ENCODE measurements at places on chromosomes 3 and 15.

DNA sequence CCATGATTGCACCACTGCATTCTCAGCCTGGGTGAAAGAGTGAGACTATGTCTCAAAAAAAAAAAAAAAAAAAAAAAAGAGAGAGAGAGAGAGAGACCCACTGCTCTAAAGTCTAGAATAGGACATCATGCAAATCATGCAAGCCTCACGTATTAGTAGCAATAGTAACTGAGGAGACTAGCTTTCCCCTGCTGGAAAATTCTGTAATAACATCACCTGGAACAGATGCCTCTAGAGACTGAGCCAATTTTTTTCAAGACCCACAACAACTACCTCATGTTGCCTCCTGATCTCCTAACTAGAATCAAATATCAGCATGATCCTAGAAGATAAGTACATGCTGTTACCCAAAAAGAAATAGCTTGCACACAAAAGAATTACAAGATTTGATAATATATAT lies 461.9 kb downstream of the AGBL1 start:
- no peak for DNase-seq

DNA sequence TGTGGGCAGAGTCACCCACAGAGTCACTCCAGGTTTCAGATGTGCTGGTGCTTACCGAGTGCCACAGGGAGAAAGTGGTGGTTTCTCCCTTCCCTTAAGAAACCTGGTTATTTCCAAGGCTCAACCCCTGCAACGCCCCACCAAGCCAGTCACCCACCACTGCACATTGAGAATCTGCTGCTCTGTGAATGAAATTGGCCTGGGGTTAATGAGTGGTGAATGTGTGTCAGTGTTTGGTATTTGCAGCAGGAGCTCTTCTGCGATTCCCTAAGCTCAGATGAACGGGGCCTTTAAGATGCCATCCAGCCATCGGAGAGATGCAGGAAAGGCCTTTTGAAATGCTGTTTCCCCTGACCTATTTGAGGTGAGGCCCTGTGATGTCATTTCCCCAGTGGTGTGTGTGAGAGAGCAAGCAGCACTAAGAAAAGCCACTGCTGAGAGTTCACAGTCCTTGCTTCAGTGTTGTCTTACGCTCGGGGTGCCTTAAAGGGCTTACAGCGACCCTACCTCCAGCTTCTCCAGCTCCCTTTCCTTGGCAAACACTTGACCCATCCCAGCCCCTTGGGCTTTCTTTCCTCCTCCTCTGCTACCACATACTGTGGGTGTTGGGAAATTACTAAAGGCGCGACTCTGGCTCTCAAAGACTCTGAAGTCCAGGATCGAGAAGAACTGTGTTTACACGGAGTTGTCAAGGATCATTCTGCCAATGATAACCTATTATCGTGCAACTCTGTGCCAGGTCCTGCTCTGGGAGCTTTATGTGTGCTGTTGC lies 68.9 kb downstream of the SMAD3 start:
- DNase-seq, result no peak

GRCh38 chr15:42072141-42072685 lies 22.1 kb downstream of the PLA2G4D start:
- no peak for DNase-seq

DNA sequence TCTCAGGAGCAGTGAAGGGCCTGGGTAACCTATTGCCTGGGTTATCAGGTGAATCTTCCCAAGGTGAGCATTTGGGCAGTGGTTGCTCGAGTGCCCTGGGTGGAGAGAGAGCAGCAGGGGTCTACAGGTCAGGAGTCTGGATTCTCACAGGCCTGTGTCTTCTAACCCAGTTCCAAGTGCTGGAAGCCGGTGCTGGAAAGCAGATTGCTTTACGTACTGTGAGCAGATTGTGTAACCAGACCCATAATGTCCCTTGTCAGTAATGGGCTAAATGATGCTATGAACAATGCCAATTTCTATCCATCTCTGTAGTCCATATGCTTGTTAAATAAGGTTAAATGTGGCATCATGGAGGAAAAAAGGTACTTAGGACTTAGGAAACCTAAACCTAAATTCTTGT lies 106.5 kb downstream of the TPRG1 start:
- DNase-seq, result no peak

GRCh38 chr3:113659996-113660395 lies 36.4 kb downstream of the USF3 start:
- DNase-seq, result no peak

DNA sequence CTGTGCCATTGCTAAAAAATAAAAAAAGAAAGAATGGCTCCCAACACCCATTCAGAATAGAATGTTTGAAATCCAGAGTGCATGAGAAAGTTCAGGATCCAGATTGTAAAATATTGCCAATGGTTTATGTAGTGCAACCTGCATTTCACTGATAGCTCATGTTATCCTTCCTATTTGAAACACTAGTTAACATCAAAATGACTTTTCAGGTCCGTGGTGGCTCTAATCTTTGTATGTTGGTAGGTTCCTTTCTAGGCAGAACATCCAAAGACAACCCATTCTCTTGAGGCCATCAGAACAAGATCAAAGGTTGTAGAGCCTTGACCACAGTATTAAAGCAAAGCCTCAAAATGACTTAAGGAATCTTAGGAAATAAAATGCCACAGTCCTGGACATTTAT lies 51.0 kb downstream of the PLCL2 start:
- DNase-seq, result no peak

GRCh38 chr3:133278260-133279043 lies 121.4 kb upstream of the BFSP2 start:
- DNase-seq, result no peak

DNA sequence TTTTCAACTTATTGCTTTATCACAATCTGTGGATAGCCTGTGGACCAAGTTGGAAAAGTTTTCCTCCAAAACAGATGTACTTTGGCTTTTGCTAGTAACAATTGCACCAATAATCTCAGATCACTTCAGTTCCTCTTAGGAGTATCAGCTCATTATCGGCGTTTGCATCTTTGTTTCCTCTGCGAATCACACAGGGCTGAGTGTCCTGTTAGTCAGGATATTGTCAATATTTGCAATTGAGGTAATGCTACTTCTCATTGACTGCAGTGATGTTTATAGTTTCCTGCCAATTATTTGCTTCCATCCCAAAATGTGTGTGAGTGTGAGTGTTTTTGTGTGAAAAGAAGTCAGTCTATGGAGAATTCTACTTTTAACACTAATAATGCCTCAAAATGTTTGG lies 545.0 kb downstream of the SI start:
- DNase-seq, result no peak

- DNase-seq, result no peak
Observed at GRCh38 chr3:31942446-31942845, 38.6 kb downstream of the OSBPL10 start.

DNA sequence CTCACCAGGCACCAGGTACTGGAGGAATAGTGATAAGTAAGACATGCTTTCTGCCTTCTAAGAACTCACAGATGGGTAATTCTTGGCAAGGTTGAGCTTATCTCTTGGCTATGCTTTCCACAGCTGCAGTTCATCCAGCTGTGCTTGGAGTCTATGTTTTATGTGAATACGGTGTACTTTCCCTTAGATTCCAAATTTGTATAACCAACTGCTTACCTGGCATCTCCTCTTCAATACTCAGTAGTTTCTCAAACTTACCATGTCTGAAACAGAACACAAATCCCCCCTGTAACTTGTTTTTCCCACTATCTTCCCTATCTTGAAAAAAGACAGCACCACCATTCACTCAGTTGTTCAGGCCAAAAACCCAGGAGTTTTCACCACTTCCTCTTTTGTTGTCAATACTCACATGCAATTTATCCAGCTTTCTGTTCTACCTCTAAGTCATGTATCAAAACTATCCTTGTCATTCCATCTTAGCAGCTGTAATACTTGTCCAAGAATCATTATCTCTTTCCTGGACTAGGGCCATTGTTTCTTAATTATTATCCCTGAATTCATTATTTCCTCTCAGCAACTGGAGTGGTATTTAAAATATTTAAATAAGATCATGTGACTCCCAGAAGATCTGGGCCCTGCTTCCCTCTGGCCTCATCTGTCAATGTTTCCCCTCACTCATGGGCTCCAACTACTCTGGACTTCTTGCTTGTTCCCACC lies 32.6 kb downstream of the COL6A5 start:
- no peak for DNase-seq

GRCh38 chr3:53102601-53103147 lies 27.6 kb downstream of the RFT1 start:
- DNase-seq, result no peak

DNA sequence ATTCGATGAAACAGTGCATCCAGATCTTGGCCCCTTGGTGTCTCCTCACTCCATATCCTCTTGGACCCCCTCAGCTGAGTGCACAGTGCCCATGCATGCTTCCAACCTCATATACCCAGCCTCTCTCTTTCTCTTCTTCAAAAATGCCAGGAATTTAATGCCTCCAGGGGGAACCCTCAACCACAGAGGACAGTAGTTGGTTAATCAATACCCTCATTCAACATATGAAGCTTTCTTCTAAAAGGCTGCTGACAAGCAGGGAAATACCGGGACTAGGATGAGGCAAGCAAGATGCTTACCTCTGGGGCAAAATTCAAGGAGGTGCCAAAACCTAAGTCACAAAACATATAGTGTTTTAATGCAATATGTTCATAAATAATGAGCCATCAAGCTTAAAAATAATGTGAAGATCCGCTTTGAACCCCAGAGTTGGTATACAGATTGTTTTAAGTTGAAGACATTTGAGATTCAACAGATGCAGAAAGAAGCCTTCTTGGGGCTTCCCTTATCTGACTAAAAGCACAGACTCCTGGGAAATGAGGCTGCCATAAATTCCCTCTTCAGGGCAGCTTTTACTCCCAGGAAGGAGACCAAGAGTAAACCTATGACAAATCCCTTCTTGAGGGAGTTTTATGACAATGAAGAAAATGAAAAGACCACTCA lies 48.2 kb upstream of the FHIT start:
- no peak for DNase-seq

- no peak for DNase-seq
Observed at GRCh38 chr15:35888815-35889214, 342.9 kb upstream of the DPH6 start.

DNA sequence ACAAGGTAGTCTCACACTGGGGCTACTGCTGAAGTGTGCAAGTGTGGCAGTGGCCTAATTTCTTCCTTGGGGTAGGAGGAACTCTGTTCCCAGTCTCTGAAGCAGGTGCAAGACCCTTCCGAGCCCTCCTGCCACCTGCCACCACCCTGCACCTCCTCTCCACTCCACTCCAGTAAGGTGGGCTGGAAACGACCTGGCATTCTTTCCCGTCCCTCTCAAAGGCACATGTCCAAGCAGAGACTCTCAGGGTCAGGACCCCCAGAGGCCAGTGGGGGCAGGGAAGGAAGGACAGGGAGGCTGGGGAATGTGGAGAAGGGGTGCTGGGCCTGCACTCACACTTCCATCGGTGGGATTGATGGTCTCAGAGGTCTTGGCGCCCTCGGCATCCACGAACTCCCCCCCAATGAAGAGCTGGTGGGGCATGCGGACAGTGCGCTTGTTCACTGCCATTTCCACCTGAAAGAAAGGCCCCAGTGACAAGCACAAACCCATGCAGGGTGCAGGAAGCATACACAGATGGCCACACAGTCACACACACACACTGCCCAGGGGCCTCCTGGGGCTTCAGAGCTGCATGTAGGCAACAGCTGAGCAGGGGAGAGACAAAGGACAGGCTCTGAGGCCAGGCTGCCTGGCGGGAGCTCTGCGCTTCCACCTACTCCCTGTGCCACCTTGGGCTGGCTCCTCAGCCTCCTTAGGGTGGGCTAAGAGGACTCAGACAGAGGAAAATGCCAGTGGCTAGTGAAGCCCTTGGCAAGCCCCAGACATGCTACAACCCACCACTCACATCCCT lies 43.8 kb downstream of the ALDH1L1 start:
- peak; percentile 5 for DNase-seq

DNA sequence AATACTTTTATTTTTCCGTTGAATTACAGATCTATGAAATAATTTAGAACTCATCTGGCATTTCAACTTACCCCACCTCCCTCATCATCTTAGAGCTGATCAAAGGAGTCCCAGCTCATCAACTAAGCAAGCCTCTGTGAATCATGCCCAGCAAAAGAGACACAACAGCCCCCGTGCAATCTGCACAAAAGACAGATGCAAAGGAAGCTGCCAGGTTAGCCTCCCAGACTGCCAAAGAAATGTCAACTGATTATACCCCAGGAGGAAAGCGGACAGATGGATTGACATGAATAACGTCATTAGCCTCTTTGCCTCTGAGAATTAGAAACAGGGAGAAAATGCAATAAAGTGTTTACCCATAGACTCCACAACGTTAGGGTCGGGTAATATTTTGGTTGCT lies 75.0 kb downstream of the GABRB3 start:
- no peak for DNase-seq

GRCh38 chr3:22632536-22632935 lies 570.6 kb upstream of the UBE2E2 start:
- no peak for DNase-seq

DNA sequence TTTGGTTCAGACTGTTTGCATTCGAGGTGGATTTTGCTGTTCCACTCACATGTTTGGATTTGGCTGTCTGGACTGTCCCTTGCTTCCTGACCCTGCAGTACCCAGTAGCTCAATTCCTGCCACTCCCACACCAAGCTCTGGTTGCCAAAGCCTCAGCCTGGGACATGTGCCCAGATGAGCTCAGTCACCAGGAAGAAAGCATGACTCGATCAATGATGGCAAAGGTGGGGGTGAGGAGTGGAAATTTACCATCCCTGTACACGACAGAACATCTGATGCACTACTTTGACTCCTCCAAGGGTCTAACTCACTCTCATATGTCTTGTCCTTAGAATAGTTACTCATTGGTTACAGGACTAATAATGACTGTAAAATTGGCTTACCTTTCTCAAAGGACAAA lies 45.2 kb downstream of the ZNF385D start:
- peak; percentile 68 for DNase-seq

- no peak for DNase-seq
Observed at GRCh38 chr3:147384210-147385058, 21.9 kb downstream of the ZIC4 start.

- no peak for DNase-seq
Observed at GRCh38 chr3:112607863-112608262, 33.1 kb downstream of the CCDC80 start.

- DNase-seq, result no peak
Observed at GRCh38 chr15:48102167-48102566, 18.6 kb upstream of the SLC24A5 start.

DNA sequence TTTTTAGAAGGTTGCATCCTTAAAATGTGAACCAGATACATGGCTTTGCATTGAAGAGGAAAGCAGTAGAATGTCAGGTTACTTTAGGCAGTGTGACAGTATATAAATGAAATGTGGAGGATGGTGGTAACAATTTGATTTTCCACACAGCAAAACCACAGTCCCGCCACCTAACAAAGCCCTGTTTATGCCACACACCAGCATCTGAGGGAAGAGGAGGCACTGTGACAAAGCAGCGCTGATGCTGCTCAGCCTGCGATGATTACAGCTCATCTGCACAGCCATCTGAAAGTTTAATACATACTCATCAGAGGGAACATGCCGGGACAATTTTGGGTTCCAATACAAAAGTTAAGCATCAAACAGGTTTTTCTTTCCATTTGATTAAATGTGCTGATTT lies 8.9 kb downstream of the RNF7 start:
- DNase-seq, result no peak

GRCh38 chr3:118406562-118406961 lies 628.1 kb downstream of the IGSF11 start:
- DNase-seq, result no peak

- DNase-seq, result no peak
Observed at GRCh38 chr3:186997473-186997939, 67.2 kb downstream of the ST6GAL1 start.

GRCh38 chr3:157650172-157650571 lies 147.0 kb upstream of the VEPH1 start:
- DNase-seq, result no peak

GRCh38 chr3:3631114-3631513 lies 168.1 kb upstream of the LRRN1 start:
- no peak for DNase-seq

GRCh38 chr3:111882194-111882593 lies 23.1 kb downstream of the PHLDB2 start:
- no peak for DNase-seq

GRCh38 chr3:151203051-151203420 lies at the start of gene GPR171:
TSS of gene GPR171 (minus strand) at chr3:151203216. CDS start at chr3:151199386, 3,830 bp downstream.
- DNase-seq, result no peak
